NCI-H1092 treated with DMSO at 0.1 percent for 48 hours (cell line): ENCODE measurements at places on chromosomes 5 and 9.
A peak's percentile ranks its signal among the peaks of the same experiment; 100 is the strongest.

DNA sequence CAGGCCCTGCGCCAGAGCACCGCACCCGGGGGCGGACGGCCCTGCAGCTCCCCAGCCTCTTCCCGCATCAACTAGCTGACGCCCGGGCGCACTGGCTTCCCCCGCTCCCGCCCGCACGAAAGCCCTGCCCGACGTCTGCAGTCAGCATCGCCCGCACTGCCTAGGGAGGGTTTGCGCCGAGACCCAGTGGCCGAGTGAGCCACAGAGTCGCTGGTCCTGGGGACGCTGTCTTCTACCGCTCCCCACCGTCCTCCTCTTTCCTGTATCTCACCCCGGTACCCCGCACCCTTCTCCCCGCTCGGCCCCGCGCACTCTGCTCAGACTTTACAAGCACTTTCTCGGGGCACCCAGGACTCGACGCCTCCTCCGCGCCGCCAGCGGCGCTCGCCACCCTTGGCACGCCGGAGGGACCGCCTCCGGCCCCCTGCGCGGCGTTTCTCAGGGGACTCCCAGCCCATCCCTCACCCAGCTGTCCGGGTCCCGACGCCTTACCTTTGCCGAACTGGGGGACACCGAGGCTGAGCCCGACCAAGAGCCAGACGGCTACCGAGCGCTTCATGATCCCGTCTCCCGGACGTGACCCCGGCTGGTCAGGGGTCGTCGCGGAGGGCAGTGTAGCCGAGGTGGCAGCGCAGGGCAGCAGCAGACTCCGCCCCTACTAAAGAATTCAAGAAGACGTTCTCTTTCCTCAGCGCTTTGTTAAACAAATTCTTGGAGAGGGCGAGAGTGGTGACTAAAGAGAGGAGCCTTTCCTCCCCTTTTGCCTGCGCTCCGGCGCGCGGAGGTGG is 670 bp downstream of the EDIL3 start:
- DNase-seq = no peak

DNA sequence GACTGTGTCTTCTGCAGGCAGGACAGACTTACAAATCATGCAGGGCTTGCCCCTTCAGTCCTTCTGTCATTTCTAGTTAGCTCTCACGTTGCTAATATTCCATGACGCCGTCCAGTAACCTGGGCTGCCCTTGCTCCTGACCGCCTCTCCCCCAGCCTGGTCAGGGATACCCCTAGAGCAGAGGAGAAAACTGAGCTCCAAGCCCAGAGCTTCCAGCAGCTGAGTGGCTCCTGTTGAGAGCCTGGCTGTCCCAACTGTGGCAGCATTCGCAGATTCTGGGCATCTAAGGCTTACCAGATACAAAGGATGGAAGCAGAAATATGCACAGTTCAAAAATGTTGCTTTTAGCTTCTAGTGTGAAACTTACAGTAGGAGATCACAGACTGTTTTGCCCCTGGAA is 185.2 kb downstream of the CD180 start:
- no peak for DNase-seq

DNA sequence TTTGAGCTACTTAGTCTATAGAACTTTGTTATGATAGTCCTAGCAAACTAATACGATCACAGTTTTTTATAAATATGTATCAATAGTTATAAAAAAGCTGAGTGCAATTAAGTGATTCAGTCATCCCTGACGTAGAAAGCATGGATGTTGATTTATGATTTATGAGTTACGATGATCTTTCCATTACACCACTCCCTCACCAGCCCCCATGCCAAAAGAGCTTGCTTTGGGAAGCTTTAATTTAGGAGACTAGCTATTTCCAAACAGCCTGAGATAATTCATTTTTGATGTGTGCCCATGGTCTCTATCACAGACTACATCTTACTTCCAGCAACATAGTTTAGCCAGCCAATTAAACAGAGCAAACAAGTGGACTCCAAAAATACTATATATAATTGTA is 256.8 kb downstream of the GABRG2 start:
- DNase-seq = no peak

- DNase-seq = no peak
Observed at GRCh38 chr9:89304020-89304833, 6.8 kb upstream of the CKS2 start.

DNA sequence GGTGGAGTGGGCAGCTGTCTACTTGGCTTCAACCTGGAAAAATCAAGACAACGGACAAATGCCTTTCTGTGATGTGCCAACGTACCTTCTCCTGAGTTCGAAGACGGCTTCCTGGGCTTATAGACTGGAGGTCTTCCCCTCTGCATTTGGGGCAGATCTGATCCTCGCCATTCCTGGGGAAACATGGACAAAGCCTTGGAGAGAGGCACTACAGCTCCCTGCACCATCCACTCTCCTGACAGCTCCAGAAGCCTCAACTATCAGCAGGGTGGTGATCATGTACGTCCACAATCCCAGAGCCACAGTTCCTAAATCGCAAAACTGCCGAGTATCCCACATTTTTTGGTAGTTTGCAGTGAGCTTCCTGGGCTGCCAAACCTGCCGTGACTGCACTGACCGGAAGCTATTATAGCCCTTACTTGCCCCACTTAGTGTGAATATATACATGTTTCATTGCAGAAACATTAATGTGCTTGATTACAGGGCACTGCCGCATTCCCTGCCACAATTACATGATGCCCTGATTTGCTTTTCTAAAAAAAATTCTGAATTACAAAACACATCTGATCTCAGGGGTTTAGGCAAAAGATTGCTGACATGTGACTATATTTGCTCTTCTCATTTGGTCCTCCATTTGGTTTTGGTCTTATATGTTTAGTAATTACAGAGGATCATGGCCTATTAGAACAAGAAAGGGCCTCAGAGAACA is 2.8 kb downstream of the TRAF1 start:
- DNase-seq = no peak

DNA sequence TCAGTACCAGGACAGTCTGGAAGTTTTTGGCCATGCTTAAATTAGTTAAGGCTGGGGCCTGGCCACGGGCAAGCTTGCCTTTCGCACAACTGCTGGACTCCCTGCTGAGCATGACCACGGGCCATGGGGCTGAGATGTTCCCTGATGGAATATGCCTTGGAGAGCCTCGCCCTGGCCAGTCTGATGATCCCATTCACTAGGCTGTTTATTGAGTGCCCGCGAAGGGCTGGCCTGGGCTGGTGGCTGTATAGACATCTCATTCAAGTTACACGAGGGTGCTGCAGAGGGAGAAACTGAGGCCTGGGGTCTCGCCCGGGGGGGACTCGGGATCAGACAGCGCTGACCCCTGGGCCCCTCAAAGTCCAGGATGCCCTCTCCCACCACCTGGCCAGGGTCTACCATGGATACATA is 7.8 kb upstream of the RXRA start:
- DNase-seq = no peak

DNA sequence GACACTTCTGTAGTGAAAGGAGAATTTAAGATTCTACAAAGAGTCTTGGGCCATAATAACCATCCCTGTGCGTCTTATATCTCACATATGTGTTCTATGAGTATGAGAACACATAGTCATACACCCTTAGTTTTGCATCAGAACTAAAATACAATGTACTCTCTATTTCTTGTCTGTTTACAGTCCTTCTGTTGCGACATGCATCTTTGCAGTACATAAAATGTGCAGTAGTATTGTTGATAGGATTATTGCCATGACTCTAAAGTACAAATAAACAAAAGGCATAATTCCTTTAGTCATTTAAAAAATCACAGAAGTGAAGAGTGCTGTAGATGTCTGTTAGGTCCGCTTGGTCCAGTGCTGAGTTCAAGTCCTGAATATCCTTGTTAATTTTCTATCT is 201.9 kb downstream of the NR3C1 start:
- DNase-seq = no peak

DNA sequence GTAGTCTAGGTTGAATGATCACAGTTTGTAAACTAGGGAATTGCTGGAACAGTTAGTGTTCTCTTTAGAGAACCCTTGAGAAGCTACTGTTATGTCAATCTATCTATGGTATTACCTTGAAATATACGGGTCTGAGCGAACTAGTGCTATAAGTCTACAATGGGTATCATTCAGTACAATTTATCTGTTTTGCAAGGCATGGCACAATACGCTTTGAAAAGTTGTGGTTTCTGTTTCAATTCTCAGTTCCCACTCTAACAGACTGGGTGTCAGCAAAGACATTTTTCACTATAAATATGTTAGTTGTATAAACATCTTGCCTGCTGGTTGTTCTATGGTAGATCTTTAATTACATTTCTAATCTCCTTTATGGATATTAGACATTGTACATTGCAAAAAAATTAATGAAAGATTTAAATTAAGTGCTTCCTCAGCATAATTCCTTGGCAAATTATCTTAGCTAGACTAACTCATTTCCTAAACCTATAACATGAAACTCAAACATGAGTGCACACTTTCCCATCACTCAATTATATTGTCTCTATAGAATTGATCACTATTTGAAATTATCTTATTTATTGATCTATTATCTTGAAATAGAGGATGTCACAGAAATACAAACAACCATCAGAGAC is 24.9 kb upstream of the SLCO6A1 start:
- no peak for DNase-seq

GRCh38 chr5:59485107-59485506 is 408.4 kb downstream of the PDE4D start:
- DNase-seq = no peak

DNA sequence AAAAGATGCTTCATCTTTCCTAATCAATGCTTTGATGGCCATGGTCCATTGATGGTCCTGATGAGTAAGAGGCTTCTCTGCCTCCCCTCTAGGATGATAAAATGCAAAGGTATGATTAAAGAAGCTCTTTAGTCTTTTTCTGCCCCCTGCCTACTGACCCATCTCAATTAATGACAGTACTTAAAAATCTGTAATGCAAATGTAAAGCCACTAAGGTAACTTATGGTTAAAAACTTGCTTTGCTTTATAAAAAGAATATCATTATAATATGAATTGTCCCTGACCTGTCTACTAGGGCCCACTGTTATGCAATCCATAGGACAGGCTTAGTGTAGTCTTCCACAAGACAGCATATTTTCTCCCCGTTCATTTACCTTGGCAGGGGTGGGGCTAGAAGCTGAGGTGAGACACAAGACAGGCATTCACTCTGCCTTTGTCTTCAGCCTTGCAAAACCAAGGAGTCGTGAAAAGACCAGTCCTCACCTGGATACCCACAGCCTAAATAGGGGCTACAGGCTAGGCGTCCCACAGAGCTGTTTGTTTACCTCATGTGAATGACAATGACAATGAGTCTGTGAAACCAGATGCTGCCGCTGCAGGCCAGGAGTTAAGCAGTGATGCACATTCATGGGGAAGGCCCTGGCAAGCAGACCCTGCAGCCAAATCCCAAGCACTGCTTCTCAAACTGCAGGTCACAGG is 60.4 kb downstream of the BNC2 start:
- no peak for DNase-seq

DNA sequence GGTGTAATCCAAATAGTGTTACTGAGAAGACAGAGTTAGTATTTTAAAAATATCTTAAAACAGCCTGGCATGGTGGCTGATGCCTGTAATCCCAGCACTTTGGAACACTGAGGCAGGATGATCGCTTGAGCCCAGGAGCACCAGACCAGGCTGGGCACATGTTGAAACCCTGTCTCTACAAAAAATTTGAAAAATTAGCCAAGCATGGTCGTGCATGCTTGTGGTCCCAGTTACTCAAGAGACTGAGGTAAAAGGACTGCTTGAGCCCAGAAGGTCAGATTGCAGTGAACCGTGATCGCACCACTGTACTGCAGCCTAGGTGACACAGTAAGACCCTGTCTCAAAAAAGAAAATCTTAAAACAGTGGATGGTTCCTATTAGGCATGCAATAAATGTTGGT is 12.4 kb downstream of the IFNA1 start:
- no peak for DNase-seq

GRCh38 chr9:114237781-114238180 is 82.4 kb downstream of the COL27A1 start:
- no peak for DNase-seq

DNA sequence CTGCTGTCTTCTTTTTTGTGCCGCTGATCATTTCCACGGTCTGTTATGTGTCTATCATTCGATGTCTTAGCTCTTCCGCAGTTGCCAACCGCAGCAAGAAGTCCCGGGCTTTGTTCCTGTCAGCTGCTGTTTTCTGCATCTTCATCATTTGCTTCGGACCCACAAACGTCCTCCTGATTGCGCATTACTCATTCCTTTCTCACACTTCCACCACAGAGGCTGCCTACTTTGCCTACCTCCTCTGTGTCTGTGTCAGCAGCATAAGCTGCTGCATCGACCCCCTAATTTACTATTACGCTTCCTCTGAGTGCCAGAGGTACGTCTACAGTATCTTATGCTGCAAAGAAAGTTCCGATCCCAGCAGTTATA is 17.1 kb downstream of the F2R start:
- DNase-seq = no peak

- DNase-seq = no peak
Observed at GRCh38 chr9:123437201-123437600, 81.2 kb downstream of the CRB2 start.

DNA sequence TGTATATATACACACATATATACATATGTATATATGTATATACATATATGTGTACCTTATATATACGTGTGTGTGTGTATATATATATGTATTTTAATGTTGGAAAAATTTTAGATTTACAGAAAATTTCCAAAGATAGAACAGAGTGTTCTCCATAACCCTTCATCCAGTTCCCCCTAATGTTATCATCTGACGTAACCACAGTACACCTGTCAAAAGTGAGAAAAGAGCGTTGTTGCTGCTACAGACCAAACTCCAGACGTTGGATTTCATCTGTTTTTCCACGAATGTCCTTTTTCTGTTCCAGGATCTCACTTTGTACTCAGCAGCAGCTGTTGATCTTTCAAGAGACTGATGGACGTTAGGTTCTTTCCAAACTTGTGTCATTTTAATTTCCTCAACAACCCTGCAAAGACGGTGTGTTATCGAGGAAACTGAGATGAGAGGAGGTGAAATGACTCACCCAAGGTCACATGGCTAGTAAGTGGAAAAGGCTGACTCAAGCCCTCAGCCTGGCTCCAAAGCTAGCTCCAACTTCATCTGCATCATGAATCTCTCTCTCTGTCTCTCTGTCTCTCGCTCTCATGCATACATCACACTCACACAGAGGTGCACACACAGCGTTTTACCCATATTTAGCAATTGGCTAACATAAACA is 17.0 kb upstream of the NTNG2 start:
- no peak for DNase-seq

GRCh38 chr5:72472666-72473422 is 34.4 kb downstream of the ZNF366 start:
- no peak for DNase-seq

- peak; percentile 63 for DNase-seq
Observed at GRCh38 chr5:142699184-142699720, 13.4 kb upstream of the FGF1 start.
